ENCODE measurements at places on chromosomes 7 and 10. TPM values are rescaled to one million over a fixed set of nuclear protein-coding genes. Genes with fewer than 3 reads are reported as not detected.

DNA sequence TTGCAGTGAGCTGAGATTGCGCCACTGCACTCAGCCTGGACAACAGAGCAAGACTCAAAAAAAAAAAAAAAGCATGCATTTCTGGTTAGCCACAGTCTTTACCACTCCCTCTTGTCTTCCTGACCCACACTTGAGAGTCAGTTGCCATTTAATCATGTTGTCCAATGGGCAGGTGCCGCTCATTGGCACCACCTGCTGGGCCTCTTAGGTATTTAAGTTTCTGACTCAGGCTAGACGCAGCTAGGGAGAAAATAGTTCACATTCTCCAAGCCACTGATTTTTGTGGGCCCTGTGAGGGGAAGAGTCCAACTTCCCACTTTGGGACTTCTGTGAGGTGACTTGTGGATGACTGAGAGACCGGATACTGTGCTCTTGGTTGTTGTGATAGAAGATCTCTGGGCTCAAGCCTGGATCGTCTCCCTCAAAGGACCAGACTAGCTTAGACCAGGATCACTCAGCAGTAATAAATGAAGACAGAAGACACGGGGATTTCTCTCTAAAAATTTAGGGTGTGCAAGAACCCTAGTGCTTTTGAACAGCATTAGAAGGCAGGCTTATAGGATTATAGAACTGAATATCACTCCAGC lies 26.8 kb upstream of the SORCS3 start:
- DNase-seq: no peak

GRCh38 chr7:134676743-134677142 lies 30.1 kb downstream of the BPGM start:
- DNase-seq: no peak

DNA sequence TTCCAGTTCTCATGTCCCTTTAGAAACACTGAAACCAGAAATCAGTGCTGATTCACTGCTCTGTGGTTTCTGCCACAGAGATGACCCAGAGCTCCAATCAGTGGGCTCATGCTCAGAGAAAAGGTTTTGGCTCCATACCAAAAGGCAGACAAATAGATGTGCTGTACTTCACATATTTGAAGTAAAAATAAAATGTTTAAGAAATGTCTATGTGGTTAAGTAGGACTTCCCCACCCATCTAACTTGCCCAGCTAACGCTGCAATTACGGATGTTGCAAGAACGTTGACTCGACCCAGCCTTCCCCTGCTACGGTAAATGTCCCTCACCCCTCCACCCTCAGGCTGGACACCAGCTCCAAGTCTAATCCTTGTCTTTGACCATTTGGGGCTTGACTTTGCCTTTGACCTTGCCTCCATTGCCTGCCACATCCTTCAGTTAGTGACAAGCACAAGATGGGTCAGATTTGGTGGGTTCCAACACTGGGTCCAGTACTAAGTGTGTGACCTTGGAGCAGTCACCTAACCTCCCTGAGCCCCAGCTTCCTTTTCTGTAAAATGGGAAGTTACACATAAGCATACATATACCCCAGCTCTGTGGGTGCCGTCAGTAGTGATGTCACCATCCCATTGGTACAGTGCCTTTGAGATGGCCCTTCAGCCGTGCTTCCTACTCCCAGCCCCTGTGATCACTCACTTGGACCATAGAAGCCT lies 95.8 kb downstream of the CHST15 start:
- peak; percentile 99 for DNase-seq

ZNF365 gene
- polyA plus RNA-seq: 1.2 TPM

DNA sequence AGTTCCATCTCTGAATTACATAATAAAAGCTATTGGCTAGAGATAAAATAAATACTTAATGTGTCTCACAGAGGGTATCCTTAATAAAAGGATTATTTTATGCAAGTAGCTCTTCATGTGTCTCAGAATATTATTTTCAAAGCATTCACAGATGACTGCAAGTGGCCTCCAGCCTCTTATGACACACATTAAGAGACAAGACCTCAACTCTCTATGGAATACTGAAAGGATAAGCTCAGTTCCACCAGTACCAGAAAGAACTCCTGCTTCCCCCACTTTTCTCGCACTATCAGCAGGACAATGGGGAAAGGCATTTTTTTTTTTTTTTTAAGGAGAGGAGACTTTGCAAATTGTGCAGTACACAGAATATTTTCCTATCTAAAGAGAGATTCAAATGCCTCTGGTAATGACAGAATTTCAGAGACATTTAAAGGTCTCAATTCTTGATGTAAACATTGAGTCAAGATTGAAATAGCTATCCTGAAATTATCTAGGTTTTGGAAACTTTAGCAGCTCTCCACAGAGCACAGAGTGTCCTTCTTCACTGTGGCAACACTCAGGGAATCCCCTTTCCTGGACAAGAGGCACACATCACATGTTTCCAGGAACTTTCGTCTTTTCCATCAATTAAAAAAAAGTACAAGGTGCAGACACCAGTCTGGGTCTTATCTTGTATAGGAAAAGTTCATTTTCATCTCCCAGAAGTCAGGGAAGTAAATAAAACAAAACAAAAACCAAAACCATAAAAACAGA lies 122.0 kb upstream of the ANK3 start:
- DNase-seq: no peak

Data from fibroblast of lung (primary cell).